NCI-H1417 (cell line): ENCODE measurements at places on chromosomes 2 and 18.

DNA sequence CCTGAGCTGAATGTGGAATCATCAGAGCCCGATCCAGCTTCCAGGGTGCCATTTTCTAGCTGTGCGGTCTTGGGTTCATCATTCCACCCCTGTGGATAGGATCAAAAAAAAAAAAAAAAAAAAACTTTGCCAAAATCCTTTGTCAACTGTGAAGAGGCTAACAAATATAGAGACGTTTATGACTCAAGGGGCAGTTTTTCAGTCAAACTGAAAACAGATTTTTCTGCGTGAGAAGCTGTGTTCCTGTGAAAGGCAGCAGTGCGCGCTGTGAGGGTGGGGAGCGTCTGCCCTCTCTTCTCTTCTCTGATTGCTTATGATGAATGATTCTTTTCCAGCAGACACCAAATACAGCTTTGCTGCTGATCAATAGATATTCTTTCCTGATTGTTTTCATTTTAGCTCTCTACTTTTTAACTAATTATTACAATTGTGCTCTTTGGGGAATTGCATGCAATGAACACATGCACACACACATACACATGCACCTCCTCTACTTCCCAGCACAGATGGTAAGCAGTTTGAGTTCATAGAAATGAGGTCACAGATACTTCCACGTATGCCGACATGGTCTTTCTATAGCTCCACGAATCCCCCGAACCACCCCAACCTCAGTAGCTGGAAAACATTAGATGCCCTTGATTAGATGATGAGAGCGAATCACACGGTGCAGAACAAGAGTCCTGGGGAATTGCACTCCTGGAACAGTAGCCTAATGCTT, 175.4 kb downstream of the NRP2 start:
- DNase-seq: no peak

DNA sequence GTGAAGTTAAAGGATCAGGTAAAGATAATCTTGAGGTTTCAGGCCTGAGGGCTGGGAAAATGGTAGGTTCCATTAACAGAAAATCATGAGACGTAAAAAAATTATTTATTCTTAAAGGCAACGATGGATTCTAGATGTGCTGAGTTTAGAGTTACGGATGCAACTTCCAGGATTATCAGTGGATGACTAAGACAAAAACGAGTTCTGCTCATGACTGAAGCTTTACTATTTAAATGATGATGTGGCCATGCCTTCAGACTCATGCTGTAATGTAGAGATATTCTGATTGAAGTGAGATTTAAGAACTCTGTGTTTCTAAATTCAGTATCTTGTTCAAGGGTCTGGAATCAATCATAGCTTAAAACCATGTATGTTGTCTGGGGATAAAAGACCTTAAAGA, 5.0 kb downstream of the TMEM237 start:
- DNase-seq: no peak

DNA sequence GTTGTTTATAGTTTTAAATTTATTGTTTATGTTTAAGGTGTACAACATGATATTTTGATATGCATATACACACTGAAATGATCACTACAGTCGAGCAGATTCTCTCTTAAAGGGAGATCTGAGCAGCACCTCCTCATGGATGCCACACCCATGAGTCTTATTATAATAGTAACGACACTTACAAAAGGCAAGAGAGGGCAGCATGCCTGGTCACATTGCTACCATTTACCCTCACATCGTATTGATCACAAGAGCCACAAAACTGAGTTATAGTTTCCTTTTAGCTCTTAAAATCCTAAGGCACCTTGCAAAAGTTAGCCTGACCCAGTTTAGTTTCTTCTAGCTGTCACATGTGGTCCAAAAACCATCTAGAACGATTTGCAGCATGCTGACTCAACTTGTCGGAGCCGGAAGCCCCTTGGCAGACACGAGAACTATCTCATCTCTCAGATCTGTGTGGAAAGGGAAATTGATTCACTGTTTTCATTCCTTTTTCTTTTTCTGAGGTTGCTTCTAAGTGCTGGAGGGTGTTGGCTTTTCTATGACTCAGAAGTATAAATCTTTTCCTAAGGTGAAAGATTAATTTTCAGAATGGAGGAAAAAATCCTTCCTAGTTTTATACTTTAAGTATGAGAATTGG, 85.3 kb downstream of the CDC42EP3 start:
- DNase-seq: no peak

DNA sequence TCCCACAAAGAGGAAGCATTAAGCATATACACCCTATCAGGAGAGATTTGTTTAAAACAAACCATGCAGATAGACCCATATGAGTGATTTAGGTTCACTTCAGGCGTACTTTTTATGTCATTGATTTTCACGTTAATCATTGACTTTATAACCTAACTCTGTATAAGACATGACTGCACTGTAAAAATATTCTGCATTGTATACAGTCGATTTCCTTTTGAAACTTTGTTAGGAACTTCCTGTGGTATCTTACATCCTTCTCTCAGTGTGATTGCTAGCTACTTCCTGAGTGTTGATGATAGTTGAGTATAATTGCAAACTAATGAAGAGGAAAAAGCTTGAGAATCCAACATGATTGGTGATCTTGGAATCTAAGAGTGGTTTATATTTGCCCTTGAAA, 69.4 kb downstream of the XIRP2 start:
- no peak for DNase-seq

DNA sequence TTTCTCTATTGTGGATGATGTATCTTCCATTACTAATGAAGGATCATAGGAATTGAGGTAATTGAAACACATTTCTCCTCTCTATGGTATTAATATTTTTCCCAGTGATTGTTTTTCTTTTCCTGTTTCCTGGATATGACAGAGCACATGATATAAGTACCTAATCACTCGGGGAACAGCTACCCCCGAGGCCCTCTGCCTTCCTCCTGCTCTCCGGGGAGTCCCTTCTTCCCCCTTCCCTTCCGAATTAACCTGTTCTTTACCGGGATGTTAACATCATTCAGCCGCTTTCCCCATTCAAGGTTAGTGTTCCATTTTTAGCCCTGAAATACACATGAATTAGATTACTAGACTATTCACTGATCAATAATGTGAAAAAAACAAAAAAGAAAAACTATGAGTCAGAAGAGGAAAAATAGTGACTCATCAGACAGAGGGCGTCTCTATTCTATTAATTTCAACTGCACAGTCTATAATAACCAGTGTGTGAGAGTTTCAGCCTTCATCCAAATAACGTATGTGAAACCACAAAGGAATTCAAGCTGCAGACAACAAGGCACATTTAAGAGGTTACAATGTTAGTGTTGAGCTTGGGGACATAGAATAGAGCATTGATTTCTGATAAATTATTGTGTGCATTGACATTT, 450.8 kb downstream of the DLGAP1 start:
- DNase-seq: no peak

DNA sequence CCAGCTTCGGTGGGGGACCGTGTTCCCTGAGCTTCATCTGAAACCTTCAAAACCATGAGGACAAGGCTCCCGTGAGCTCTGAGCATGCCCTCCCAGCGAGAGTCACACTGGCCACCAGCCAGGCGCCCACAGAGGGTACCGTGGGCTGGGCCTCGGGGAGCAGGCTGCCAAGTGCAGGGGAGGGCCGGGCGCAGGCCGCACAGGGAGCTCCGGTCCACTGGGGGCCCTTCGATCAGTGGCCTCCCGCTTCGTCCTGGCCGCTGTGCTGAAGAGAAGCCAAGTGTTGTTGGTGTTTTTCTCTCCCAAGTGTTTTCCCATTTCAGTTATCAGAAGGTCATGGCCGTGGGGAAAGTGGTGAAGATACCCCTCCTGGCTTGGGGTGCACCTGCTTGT, 144.4 kb downstream of the PTGR3 start:
- DNase-seq: no peak
